Sciatic nerve (tissue), 2 donors: ENCODE measurements at places on chromosomes 1 and 21. TPM values are rescaled to one million over a fixed set of nuclear protein-coding genes. Genes with fewer than 3 reads are reported as not detected.

PPP2R5A gene
- total RNA-seq, result 39.1 TPM

P3R3URF gene
- not detected for total RNA-seq

LRRC53 gene
- total RNA-seq, result not detected

TSPEAR gene
- total RNA-seq, result not detected

MUTYH gene
- total RNA-seq, result 37.5 TPM

TRIM17 gene
- total RNA-seq, result 1.2 TPM

CD5L gene
- 0.27 TPM for total RNA-seq

TNNT2 gene
- 63.7 TPM for total RNA-seq

ZNF683 gene
- total RNA-seq, result 0.31 TPM

CFAP107 gene
- not detected for total RNA-seq

HSPG2 gene
- total RNA-seq, result 887 TPM

NPR1 gene
- total RNA-seq, result 34.1 TPM

ADAMTSL4 gene
- total RNA-seq, result 70.2 TPM
